ENCODE measurements at places on chromosomes 12 and 14.

DNA sequence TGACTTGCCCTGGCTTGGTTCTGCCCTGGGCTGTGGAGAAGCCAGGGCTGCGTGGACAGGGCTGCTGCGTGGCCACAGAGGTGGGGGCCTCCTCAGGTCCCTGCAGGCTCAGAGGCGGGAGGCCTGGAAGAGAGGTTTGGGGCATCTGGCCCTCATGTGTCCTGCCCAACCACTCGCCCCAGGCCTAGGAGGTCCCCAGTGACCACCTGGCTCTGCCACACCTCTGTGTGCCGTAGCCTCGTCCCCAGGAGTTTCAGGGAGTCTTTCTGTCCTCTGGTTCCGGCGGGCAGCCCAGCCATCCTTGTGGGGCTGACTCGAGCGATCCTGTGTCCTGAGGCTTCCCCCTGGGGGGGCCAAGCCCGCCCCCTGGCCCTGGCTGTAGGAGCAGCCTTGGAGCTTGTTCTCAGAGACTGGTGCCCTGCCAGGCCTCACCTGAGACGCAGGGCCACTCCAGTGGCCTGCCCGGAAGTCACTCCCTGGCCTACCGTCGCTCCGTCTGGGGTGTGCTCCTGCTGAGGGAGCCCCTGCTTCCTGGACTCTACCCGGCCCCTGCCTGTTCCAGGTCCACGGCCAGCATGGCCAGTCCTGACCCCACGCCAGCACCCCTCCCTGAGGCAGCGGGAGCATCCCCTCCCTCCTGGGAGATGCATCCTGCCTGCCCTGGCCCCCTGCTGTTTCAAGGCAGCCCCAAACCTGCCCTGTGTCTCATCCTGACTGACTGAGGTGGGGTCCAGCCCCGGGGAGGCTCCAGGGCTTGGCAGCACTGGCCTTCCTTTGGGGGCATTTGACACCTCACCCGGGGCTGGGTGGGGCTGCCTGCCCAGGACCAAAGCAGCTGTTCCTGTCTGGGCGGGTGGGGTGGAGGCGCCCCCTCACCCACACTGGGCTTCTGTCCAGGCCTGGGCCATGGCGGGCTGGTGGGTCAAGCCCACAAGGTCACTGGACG is 13.9 kb downstream of the ASPG start:
- DNase-seq: no peak

GRCh38 chr12:122190842-122191668 is 8.1 kb downstream of the LRRC43 start:
- peak; percentile 11 for DNase-seq

DNA sequence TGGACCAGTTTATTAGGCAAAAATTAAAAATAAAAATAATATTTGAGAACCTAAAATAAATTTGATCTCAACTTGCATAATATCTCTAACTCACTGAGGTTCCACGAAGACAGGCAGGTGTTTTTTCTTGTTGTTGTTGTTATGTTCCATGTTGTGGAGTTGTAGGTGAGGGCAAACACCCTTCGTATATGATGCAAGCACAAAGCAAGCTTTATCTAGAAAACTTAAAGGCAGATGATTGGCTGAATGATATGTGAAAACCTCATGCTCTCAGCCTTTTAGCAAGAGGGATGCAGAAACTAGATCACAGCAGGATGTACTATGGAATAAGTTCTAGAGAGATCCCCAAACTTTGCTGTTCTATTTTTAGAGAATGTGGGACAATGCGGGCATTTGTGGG is 502.7 kb downstream of the ETNK1 start:
- DNase-seq: no peak

GRCh38 chr12:100427078-100427477 is 46.6 kb upstream of the NR1H4 start:
- DNase-seq: no peak

GRCh38 chr14:89688507-89689211 is 265.9 kb downstream of the EFCAB11 start:
- DNase-seq: no peak
